ENCODE measurements at places on chromosomes 1 and 21.

DNA sequence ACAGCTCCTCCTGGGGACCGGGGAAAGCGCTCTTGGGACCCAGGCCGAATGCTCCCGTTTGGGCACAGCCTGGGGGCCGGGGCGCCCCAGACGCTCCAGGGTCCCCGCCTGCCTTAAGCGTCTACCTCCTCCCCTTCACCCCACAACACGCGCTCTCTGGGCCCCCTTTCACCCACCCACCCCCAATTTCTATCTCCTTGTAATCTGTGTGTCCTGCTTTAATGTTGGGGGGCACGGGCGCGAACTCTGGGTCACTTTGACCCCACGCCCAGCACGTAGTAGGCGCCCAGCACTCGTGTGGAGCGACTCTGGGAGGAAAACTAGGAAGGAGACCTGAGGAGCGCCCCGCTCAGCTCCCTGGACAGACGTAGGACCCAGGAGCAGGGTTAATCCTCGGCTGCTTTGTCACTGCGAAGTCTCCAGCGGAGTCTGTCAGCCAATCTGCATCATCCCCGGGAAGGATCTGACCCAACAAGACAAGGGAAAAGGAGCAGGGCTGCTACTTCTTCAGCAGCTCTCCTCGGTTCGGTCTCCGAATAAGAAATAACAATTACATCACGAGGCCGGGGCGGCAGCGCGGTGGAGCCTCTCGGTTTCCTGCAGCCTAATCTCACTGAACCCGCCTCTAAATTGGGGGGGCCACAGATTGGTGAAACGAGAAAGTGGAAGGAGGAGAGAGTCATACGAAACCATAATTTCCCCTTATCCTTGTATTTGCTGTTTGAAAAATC is 757 bp upstream of the NRIP1 start:
- peak; percentile 60 for DNase-seq

DNA sequence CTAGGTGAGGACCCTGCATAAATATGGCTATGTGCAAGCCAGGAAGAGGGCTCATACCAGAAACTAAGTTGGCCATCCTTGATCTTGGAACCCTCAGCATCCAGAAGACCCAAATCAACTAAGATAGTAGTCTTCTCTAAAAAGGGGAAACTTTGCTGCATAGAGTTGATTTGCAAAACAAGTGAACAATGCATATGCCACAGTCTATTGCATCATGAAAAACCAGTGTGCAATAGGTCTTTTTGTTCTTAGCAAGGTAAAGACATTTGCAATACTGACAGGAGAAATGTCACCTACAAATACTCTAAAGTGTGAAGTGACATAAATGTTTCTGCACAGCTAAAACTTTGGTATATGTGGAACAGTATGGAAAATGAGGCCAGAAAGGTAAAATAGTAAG is 2.0 kb upstream of the IFI16 start:
- DNase-seq: no peak

DNA sequence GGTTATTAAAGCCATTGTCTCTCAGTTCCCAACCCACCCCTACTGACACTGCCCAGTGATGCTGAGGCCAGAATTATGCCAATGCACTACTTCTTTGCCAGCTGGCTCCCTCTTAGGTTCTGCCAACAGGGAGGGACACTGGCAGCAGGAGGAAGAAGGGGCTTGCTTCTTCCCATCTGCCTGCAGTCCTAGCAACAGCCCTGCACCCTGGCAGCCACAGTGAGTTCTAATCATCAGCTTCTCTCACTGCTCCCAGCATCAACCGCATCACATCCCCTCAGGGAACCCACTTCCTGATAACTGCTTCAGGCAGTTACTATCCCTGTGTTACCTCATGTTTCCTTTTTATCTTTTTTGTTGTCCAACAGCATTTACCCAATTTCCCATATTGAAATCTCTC is 86.2 kb downstream of the UBR4 start:
- no peak for DNase-seq

GRCh38 chr1:157784801-157785200 is 7.9 kb upstream of the FCRL2 start:
- no peak for DNase-seq

GRCh38 chr1:185156288-185156853 is 382 bp downstream of the TRMT1L start:
- no peak for DNase-seq

GRCh38 chr1:172653015-172653709 is 5.7 kb upstream of the FASLG start:
- no peak for DNase-seq

DNA sequence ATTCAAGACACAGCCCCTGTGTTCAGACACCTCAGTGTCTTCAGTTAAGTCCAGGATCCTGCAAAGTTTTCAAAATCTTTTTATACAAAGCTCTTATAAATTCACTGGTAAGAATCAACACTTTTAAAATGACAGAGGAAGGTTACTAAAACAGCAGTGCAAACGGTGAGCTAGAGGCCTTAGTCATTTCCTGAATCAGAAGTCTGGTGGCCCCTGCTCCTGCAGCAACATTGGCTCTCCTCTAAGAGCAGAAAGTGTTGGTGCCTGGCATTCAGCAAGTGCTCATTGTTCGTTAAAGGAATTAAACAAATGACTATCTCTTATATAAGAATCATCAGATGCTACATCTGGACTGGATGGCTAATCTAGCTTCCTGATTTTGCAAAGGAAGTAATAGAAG is 282.9 kb downstream of the PTGER3 start:
- no peak for DNase-seq

DNA sequence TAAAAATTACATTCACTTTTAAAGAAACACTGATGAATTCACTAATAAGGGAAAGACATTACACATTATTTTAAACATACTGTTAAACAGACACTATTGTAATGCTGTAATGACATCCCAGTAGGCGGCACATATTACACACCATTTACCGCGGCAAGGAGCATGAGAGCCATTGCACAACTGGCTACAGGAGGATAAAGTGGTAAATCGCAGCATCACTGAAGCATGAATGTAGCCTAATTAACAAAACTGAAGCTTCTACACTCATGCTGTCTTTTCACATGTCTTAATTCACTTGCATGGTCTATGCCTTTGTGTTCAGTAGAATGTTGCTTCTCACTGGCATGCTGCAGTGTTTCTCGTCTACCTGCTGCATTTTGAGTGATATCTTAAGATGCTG is 1046.0 kb downstream of the MRPL39 start:
- no peak for DNase-seq

DNA sequence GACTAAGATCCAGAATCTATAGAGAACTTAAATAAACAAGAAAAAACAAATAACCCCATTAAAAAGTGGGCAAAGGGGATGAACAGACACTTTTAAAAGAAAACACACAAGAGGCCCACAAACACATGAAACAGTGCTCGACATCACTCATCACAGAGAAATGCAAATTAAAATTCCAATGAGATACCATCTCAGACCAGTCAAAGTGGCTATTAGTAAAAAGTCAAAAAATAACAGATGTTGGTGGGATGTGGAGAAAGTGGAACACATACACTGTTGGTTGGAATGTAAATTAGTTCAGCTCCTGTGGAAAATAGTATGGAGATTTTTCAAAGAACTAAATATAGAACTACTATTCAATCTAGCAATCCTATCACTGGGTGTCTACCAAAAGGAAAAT is 143.1 kb downstream of the IFI44 start:
- DNase-seq: no peak

GRCh38 chr21:34243562-34243961 is 120.2 kb upstream of the KCNE2 start:
- peak; percentile 2 for DNase-seq

DNA sequence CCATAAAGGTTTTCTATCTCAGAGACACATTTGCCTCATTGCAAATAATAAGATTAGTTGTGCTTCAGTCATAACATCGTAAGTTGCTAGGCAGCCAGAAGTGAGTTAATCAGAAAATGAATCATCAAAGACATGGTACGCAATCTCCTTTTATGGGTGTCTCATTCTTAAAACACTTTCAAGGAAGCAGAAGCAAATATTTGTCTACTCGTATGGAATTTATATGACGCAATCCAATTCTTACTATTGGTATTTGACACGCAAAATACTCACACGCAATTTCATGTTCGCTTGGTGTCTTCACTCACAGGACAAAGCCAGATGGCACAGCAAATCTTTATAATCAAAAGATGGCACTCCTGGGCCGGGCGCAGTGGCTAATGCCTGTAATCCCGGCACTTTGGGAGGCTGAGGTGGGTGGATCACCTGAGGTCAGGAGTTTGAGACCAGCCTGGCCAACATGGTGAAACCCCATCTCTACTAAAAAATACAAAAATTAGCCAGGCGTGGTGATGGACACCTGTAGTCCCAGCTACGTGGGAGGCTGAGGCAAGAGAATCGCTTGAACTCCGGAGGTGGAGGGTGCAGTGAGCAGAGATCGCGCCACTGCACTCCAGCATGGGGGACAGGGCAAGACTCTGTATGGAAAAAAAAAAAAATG is 56.4 kb downstream of the HLCS start:
- DNase-seq: no peak

DNA sequence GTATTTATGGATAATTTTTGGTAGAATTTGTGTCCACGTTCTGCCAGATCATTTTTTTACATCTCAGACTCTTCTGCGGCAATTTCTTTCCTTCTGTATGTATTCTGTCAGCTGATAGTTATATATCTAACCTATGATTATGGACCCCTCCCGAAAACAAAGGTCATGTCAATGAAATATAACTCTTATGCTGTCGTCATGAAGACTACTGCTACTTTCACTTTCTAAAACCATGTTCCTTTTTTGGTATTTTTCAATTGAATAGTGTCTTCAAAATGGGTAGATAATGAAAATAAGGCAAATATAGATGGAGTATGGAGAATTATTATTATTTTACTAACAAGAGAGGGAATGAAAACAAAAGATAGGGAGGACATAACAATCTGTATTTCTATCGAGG is 3.2 kb downstream of the ANGPTL1 start:
- DNase-seq: no peak

GRCh38 chr1:183597656-183598347 is 7.5 kb upstream of the NCF2 start:
- no peak for DNase-seq

- DNase-seq: peak; percentile 65
Measured at GRCh38 chr21:41766883-41767605, at the start of gene RIPK4. Gene RIPK4, minus strand, starts transcription at chr21:41767052. Its CDS starts 11 bp downstream, at chr21:41767041.

- peak; percentile 36 for DNase-seq
Measured at GRCh38 chr1:30929135-30929889, 20.8 kb upstream of the SDC3 start.

DNA sequence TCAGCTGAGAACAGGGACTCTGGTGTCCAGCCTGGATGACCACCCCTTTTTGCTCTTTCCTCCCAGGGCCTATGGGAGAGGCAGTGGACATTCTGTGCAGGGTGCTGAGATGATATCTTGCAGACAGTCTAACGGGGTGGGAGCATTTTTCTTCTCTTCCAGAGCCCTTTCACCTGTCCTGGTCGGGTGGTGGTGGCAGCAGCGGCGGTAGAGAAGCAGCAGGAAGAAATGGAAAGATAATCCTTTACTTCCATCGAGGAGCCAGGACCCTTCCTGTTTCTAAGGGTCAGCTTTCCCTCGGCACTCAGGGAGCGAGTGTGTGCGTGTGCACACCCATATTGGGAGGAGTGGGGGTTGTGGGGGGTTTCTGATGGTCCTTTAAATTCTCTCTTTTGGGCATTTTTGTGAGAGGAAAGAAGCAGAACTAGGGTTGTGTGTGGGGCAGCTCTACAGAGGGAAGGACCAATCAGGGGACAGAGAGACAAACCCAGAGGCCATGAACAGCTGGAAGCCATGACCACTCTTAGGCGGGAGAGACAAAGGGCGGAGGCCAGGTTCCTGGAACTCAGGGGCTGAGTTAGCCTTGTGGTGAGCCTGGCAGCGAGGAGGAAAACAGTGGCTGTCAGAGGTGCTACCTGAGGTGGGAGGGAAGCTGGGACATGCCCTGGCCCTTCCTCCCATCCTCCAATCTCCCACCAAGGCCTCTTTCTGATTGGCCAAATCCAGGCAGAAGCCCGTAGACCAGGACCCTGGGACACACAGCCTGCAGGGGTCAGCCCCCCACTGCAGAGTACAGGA is 31.2 kb upstream of the CSF3R start:
- no peak for DNase-seq
